ENCODE measurements at places on chromosomes 4 and X.

GRCh38 chr4:26023203-26023972 lies 109.4 kb downstream of the SMIM20 start:
- DNase-seq = no peak

GRCh38 chr4:40516651-40517050 lies 113.0 kb downstream of the RBM47 start:
- DNase-seq = no peak

- no peak for DNase-seq
Measured at GRCh38 chr4:53905276-53905940, 159.0 kb downstream of the CHIC2 start.

DNA sequence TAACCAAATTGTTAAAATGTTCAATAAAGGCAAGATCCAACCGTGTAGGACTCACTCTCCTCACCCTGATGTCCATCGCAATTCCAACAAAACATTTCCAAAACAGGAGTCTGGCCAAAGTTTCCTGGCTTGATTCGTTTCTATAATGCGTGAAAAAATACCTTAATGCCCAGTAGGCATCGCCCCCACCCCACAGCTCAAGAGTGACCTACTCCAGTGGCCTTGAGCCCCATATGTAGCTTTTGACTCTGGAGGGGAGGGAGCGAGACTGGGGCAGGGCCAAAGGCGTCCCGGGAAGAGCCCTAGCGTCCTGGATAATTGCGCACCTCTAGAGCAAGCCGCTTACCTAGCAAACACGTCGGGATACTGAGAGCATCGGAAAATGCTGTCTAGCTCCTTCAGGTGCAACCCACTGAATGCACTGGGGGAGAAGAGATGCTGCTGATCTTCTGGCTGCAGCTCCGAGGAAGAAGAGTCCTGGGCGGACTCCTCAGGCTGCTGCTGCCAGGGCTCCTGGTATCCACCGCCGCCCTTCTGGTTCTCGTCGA lies 55.6 kb upstream of the NKAP start:
- DNase-seq = no peak

GRCh38 chr4:37641352-37641751 lies 44.8 kb downstream of the RELL1 start:
- no peak for DNase-seq

GRCh38 chr4:5776510-5776909 lies 65.5 kb downstream of the EVC start:
- no peak for DNase-seq

DNA sequence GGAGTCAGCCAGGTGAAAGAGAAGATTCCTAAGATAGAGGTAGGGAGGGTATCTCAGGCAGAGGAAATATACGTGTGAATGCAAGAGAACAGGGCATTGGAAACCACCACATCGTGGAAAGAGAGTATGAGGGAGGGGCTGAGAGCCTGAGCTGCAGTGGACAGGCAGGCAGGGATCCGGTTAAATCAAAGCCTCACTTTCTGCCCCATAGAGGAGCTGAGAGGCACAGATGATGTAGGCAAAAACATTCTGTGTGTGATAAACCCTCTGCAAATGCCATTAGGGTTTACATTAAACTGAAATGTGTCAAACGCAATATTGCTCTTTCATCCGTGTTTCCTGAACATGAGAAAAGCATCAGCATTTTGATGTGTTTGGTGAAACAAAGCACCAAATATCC lies 298.1 kb upstream of the TAPT1 start:
- no peak for DNase-seq

- DNase-seq = no peak
Measured at GRCh38 chr4:152273343-152273742, 262.5 kb downstream of the FBXW7 start.

DNA sequence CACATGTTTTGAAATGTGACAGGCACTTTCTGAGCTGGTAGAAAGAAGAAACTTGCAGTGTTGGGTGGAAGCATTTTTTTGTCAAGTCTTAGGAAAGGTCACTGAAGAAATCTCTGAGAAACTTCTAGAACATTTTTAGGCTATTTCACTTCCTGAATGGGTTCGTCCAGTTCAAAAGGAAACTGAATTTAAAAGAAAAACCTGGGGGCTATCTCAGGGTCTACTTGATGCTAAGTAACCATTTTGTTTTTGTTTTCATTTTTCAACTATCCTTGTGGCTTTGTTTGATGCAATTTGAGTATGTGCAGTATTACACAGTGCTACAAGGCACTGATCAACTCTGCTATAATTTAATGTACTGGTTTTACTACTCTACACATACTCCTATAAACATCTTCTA lies 34.0 kb upstream of the AMOT start:
- no peak for DNase-seq

- no peak for DNase-seq
Measured at GRCh38 chrX:134734466-134734952, 76.2 kb upstream of the PLAC1 start.

DNA sequence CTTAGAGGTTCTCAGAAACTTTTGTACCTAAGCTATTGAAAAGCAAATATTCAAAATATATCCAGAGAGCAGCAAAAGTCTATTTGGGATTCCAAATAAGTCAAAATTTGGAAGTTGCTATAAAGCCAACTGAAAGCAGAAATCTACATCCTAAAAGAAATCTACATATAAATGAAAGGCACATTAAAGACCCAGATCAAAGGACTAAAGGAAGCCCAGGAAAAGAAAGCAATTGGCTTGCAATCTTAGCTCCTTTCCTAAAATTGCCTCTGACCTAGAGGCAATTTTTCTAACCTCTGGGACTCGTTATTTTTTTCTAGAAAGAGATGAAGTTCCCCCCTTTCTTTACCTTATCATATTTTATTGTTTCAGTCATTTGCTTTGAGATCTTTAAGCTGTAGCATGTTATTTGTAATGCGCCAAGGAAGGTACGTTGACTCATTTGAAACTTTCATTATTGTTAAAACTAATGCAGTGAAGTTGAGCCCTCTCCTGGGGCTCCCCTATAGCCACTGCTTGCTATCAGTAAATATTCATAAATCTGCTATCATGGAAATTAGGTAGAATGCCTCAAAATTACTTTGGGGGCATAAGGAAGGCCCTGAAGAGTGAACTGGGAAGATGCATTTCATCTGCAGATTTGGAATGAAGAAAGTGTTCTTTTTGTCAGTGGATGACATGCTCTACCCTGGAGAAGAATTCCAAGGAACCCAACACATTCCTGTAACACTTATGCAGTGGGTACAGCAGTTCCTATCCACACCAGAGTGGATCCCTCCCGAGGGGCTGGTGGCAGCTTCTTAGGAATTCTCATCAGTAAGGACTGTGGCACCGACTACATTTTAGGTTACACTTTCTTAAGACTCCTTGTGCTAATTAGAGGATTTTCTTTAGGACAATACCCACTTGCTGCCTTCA lies 177.8 kb upstream of the IGFBP7 start:
- DNase-seq = no peak

DNA sequence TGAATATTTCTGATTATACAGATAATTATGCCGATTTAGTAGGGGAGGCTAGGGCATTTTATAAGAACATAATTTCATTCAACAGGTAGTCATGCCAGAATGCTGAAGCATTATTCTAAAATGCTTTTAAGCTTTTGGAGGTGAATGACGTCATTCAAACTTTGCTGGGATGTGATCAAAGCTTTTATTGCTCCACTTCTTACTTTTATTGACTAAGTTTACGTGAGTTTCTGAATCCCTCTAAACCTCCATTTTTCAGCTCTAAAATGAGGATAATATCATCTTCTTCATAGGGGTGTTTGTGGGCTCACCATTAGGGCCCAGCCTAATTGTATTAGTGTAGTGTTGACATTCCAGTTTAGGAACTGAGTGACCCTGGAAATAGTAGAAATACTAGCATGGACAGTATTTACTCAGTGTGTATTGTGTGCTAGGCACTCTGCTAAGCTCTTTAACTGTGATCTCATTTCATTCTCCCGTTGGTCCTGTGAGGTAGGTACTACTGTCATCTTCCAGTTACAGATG lies 3.0 kb downstream of the WWC2 start:
- no peak for DNase-seq

DNA sequence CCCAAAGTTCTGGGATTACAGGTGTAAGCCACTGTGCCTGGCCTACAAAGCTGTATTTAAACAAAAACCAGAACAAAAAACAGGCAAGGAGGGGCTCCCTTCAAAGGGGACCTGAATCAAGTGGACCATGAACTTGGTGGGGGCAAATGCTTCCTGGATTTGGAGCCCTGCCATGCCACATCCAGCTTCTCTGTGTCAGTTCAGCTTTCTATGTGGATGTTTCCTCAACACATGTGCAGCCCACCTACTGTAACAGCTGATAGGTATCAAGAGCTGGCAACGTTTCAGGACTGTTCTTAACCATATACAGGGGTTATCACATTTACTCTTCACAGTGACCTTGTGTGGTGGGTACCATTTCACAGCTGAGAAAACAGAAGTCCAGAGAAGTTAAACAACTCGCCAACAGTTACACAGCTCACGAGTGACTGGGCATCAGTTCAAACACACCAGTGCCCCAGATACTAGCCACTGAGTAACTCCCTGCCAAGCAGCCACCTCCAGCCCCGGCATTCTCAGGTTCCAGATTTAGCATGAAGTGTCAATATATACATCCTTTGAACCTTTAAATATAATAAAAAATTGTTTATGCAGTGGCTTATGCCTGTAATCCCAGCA lies 7.5 kb downstream of the GPR143 start:
- DNase-seq = no peak

DNA sequence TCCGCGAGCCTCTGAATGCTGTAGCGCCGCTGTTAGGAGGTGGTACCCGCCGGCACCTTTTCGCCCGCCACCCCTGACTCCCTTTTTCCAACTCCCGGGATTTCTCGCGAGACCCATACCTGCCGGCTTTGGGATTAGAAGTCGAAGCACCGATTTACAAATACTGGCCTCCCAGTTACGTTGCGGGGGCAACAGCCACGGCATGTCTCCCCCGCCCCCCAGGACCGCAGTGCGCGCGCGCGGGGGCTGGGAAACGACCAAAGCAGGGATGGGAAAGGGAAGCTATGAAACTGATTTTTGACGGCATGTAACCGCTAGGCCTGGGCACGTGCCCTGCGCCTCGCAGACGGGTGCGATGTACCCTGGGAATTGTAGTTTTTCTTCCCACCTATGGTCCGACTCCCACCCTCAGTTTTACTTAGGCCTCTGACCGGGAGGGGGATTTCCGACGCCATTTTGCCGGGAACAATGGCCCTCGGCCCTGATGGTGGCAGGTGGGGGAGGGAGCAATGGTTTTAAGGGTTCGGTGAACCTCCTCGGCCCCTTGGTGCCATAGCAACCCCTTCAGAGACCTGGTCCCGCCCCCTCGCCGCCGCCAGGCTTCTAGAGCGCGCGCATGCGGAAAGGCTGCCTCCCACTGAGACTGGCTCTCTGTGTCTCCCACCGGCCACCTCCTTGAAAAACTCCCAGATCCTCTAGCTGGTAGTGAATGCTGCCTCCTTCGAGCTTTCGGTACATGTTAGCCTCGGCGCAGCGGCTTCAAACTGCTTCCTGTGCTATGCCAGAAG lies 772 bp upstream of the WNK3 start:
- DNase-seq = no peak

GRCh38 chr4:68338625-68339024 lies 11.3 kb downstream of the YTHDC1 start:
- DNase-seq = no peak

- no peak for DNase-seq
Measured at GRCh38 chr4:75630937-75631329, 605 bp upstream of the CDKL2 start.

DNA sequence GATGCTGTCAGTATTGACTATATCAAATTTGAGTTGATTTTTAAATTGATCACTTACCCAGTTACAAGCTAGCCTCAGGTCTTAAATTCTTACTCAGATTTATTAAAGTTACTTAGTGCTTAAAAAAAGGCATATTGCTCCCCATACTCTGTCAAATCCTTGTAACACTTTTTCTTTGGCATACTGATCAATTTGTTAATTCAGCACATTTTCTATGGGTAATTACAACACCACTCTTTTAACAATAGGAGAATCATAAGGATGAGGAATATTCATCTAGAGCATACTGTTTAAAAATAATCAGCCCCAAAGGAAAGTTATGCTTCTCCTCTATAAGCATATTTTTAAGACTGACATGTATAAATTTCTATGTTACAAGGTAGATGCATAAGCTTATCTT lies 482.5 kb downstream of the PABPC4L start:
- no peak for DNase-seq

GRCh38 chrX:41332408-41333002 lies 1.5 kb upstream of the DDX3X start:
- no peak for DNase-seq

GRCh38 chrX:110046001-110046400 lies 43.1 kb downstream of the TMEM164 start:
- DNase-seq = no peak

GRCh38 chrX:120125444-120125843 lies 9.7 kb upstream of the RHOXF1 start:
- no peak for DNase-seq

DNA sequence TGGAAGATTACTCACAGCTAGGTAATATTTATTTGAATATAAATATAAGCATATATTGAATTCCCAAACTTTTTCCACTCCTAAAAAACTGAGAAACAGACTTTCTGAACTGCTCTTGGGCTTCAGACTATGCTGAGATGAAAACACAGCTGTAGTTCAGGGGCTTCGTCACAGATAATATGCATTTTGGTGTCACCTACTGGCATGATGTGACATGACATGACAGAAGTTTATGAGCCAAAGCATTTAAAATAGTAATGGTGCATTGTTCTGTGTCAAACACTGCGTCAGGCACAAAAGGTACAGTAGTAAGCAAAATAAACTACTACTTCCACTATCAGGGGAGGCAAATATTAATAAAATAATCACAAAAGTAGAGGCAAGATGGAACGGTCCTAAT lies 171.3 kb downstream of the BTC start:
- no peak for DNase-seq

DNA sequence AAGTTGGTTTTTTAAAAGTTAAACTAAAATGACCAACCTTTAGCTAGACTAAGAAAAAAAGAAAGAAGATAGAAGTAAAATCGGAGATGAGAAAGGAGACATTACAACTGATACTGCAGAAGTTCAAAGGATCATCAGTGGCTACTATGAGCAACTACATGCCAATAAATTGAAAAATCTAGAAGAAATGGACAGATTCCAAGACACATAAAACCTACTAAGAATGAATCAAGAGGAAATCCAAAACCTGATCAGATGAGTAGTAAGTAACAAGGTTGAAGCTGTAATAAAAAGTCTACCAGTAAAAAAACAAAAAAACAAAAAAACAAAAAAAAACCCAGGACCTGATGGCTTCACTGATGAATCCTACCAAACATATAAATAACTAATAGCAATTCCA lies 16.1 kb downstream of the IQCM start:
- no peak for DNase-seq

DNA sequence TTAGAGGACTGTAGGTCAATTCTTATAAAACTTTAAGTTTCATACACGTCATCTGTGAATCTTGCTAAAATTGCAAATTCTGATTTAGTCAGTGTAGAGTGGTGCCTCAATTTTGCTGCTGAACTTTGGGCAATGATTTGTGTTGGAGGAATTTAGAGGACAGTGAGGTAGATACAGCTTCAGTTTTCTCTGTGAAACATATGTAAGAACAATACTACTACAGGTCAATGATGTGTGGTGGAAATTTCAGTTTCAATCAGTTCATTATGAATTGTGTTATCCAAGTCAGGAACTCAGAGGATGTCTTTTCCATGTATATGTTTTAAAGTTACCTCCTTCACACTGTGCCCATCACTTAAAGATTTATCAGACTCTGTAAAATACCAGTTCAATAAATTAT lies 1597.8 kb upstream of the PCDH10 start:
- no peak for DNase-seq

- DNase-seq = no peak
Measured at GRCh38 chr4:10063544-10064300, 42.4 kb upstream of the SLC2A9 start.

GRCh38 chr4:83731609-83732008 lies 195.7 kb downstream of the GPAT3 start:
- DNase-seq = no peak
